ENCODE measurements at places on chromosomes 3 and 15. TPM values are rescaled to one million over a fixed set of nuclear protein-coding genes. Genes with fewer than 3 reads are reported as not detected.

DNA sequence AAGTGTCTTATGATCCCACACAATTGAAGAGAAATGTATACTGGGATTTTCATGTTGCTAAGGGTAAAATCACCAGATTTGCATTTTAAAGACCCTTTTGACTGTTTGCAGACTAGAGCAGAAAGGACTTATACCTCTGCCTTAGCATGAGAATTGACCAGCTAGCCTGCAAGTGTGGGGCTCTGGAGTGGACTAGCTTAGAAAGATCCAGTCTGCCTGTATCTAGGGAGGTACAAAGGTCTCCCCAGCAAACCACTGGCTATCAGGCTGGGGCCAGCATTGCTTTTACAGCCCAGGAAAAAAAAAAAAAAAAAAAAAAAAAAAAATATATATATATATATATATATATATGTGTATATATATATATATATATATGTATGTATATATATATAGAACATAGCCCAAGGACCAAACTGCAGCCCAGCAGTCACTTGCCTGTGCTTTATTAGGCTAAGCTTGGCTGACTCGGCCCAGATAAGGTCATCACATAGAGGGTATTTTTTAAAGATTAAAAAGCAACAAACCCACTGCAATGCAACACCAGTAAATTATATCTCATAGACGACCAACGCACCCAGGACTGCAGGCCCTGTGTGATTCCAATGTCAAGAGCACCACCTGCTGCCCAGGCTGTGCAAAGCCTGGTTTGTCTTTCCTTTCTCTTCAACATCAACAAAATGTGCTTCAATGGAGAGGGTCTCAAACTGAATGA is 63.7 kb downstream of the DCLK3 start:
- H3K27ac ChIP-seq, result no peak overlapping the region
- H3K4me3 ChIP-seq, result no peak overlapping the region
- no peaks in the 10 kb centered on the region for H3K27me3 ChIP-seq
- H3K36me3 ChIP-seq, result no peaks in the 10 kb centered on the region

Gene RBPMS2
- total RNA-seq, result 0.10 TPM

DNA sequence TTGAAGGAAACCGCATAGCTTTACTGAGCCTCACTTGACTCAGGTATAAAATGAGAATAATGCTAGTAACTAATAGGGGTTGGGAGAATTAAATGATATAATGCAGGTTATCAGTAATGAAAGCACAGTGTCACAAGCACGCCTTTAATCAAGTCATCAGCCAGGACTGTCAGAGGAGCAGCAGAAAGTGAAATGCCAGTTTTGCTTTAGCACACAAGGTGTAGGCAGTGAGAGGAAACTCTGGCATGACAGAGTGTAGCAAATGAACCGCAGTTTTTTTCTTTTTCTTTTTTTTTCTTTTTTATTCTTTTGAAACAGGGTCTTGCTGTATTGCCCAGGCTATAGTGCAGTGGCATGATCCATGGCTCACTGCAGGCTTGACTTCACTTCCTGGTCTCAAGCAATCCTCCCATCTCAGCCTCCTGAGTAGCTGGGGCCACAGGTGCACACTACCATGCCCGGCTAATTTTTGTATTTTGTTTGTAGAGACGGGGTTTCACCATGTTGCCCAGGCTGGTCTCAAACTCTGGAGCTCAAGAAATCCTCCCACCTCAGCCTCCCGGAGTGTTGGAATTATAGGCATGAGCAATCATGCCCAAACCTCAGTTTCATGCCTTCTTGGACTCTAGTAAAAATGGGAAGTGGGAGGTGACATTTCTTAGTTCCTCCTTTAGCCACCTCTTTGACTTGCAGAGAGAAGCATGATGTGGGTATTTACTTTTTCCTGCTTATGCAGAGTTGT is 9.7 kb upstream of the SCAANT1 start:
- H3K4me1 ChIP-seq, result peaks cover 28% of the 10 kb centered on the region
- no peak overlapping the region for H3K4me3 ChIP-seq
- H3K27me3 ChIP-seq, result no peaks in the 10 kb centered on the region
- H3K36me3 ChIP-seq, result peaks cover 76% of the 10 kb centered on the region

Gene CISH
- total RNA-seq, result 308 TPM

Gene P2RY14
- total RNA-seq, result 0.27 TPM

DNA sequence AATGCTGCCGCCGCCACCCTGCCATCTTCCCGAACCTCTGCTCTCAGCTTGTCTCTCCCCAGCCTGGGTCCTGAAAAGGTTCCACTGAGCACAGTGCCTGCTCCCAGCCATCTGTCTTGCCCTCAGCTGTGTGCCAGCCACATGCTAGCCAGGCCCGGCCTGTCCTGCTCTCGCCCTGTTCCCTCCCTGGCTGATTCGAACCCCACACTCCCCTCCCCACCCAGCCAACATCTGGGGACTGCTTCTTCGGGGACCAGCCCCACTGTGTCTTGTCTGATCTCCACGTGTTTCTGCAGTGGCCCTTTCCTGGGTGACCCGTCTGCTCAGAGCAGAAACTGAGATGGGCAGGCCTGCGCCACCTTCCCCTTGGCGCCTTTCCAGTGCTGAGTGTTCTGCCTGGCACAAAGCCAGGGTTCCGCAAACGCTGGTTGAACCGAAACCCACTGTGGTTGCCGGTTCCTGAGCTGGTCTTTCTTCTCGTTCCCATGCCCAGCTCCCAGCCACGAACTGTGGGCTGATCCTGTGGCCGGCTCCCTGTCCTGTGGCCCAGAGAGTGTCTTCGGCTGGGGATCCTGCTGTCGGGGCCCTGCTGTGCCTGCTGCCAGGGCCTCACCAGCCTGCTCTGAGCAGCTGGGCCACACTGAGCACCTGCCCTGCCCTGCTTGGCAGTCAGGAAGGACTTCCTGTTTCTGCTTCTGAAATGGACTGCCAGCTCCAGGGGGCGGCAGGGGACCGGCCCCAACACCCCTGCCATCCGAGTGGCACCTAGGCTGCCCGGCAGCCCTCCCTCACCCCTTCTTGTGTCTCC is 62.7 kb upstream of the KLF13 start:
- peaks cover 3% of the 10 kb centered on the region for H3K27me3 ChIP-seq
- H3K27ac ChIP-seq, result peak overlapping the region; percentile 98
- H3K4me3 ChIP-seq, result peak overlapping the region; percentile 43
- peaks cover 93% of the 10 kb centered on the region for H3K4me1 ChIP-seq
- peaks cover 10% of the 10 kb centered on the region for H3K36me3 ChIP-seq

DNA sequence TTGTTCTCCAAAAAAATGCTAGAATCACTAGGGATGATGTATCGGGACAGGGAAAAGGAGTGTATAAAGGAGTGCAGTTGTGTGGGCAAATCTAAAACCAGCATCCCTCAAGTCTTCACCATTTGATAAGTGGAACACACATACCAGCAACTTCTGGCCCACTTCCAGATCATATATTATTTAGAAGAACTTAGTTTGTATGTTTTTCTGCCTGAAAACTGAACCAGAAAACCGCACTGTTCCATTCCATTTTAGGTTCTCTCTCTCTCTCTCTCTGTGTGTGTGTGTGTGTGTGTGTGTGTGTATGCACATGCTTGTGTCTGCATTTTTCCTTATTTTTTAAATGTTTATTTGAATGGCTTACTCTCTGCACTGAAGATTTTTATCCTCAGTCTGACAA is 93.5 kb downstream of the SERPINI1 start:
- DNase-seq, result no peak
- H3K4me1 ChIP-seq, result no peaks in the 10 kb centered on the region
- no peak overlapping the region for H3K27ac ChIP-seq
- peaks cover 3% of the 10 kb centered on the region for H3K27me3 ChIP-seq
- no peak overlapping the region for H3K4me3 ChIP-seq

- DNase-seq, result no peak
- no peaks in the 10 kb centered on the region for H3K4me1 ChIP-seq
- no peaks in the 10 kb centered on the region for H3K36me3 ChIP-seq
- no peaks in the 10 kb centered on the region for H3K27me3 ChIP-seq
These were observed 232.2 kb upstream of the ROBO1 start for GRCh38 chr3:80000022-80000421.

GRCh38 chr3:23241256-23241655 is 38.1 kb downstream of the UBE2E2 start:
- H3K4me3 ChIP-seq, result no peak overlapping the region
- no peak overlapping the region for H3K27ac ChIP-seq

- H3K4me1 ChIP-seq, result no peaks in the 10 kb centered on the region
- no peaks in the 10 kb centered on the region for H3K36me3 ChIP-seq
- no peak overlapping the region for H3K27ac ChIP-seq
- H3K27me3 ChIP-seq, result no peaks in the 10 kb centered on the region
- DNase-seq, result no peak
- no peak overlapping the region for H3K4me3 ChIP-seq
These were observed 123.4 kb downstream of the SEC22A start for GRCh38 chr3:123324880-123325765.

DNA sequence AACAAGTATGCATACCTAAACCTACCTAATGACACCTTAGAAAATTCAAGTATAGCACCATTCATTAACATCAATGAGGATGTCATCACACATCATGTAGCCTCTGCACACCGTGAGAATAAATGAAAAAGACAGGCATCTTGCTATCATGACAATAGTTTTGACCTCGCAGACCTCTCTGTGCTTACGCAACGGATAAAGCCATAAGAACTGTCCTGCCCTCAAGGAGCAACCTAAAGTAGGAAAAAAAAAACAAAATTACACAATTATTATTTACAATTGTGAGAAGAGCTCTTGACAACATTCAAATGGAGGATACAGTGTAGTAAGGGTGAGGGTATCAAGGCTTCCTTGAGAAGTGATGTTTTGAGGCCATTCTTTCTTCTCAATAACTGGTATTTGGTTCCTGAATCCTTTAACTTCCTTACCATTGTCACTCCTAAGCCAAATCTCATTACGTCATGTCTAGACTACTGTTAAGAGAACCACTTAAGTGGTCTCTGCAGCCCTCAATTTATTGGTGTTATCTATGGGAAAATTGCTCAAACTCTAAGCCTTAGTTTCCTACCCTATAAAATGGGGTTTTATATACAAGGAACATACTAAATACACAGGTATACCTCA is 7.0 kb upstream of the SETD5 start:
- DNase-seq, result no peak
- no peaks in the 10 kb centered on the region for H3K27me3 ChIP-seq
- H3K36me3 ChIP-seq, result peaks cover 83% of the 10 kb centered on the region
- H3K4me1 ChIP-seq, result peaks cover 56% of the 10 kb centered on the region

Gene TM4SF18
- not detected for total RNA-seq

- H3K4me3 ChIP-seq, result no peak overlapping the region
- H3K4me1 ChIP-seq, result no peaks in the 10 kb centered on the region
- H3K27me3 ChIP-seq, result no peaks in the 10 kb centered on the region
- no peaks in the 10 kb centered on the region for H3K36me3 ChIP-seq
- no peak overlapping the region for H3K27ac ChIP-seq
- DNase-seq, result no peak
These were observed 44.8 kb downstream of the STRIT1 start for GRCh38 chr3:155248531-155249187.

Gene CX3CR1
- 1.5 TPM for total RNA-seq

DNA sequence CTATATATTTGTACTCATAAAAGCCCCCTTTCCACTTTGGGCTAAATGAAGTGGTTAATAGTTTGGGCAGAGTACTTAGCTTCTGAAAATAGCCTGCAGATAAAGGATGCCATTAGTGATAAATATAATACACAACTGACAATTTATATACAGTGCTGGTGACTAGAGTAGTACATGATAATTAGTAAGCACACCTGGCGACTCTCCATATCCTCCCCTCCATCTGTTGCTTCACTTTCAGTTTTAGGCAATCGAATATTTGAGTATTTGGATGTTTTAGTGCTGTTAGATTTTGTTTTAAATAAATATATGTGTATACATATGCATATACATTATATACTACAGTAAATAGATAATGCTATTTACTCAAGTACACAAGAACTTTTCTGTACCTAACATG is 35.9 kb upstream of the CHMP2B start:
- no peak for DNase-seq
- peaks cover 8% of the 10 kb centered on the region for H3K27me3 ChIP-seq
- H3K36me3 ChIP-seq, result no peaks in the 10 kb centered on the region
- H3K4me3 ChIP-seq, result no peak overlapping the region
- H3K4me1 ChIP-seq, result no peaks in the 10 kb centered on the region

Measured in activated CD4-positive, alpha-beta T cell treated with anti-CD3 and anti-CD28 coated beads, Interleukin-2, amount 10 ng/mL, durations not matched to agents 7 days and 5 days (primary cell).